ENCODE measurements at places on chromosomes 5 and 9.

DNA sequence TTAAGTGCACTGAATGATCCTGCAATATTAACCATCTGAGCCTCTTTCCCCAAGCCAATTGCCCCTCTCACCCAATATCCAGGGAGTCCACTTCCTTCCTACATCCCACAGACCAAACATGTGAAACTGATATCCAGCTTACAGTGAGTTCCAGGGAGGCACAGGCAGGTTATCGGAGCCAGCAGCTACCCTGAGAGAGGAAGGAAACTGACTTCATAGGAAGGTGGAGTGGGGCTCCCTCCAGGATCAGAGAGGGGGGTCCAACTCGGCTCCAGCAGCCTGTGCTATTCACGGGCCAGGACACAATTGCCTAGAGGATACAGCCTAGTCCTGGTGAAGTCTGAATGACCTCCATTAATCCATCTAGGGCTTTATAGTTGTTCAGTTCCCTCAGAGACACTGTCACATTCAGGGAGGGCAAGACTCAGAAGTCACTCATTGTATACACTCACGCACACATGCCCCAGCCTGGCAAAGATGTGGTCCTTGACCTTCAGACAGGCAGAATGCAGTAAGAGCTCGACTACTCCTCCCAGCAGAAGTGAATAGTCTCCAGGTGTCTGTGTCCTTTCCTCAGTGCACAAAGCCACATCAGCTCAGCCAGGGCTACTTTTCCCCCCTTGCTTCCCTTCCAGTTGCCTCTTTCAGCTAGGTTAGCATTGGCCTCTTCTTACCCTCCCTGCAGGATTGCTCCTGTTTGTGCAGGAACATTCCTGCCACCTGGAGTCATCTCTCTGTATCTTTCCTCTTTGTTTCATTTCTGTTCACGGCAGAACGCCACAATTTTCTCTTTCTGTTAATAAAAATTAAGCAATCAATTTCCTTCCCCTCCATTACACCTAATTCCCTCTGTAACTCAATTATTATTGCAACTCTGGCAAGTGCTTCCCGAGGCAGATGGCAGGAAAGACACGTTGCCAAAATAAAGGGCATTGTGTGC lies 501.7 kb downstream of the ARHGEF28 start:
- peak; percentile 40 for DNase-seq

GRCh38 chr9:105131981-105132380 lies 112.5 kb upstream of the SLC44A1 start:
- DNase-seq, result no peak

DNA sequence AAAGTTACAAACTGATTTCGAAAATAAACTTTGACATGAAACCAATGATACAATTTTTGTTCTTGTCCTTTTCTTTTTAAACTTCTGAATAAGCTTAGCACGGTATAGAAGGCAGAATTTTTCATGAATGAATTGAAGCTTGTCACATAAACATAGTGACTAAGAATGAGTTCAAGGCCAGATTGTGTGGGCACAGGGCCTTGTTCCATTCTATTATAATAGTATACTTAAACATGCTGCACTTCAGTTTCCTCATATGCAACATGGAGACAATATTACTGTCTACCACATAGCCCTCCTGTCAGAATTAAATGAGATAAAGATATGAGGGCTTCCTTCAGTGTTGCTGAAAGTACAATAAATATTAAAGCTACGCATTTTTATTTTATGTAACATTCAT lies 204.2 kb upstream of the HAPLN1 start:
- DNase-seq, result peak; percentile 37

DNA sequence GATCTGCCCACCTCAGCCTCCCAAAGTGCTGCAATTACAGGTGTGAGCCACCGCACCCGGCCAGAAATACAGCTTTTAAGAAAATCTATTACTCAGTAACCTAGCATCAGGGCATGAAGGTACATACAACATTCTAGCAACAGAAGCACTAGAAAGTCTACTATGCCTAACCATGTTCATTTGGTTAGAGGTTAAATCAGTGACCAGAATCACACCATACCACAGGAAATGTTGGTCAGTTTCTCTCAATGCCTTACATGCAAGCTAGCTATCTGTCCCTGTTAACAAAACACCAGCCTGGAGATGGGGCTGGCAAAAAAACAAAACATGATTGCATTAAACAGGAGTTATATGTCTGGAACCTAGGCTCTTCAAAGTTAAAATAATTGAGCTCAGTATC lies 104.1 kb downstream of the STRBP start:
- no peak for DNase-seq

- peak; percentile 98 for DNase-seq
Measured at GRCh38 chr9:18393340-18394130, 80.4 kb upstream of the ADAMTSL1 start.

DNA sequence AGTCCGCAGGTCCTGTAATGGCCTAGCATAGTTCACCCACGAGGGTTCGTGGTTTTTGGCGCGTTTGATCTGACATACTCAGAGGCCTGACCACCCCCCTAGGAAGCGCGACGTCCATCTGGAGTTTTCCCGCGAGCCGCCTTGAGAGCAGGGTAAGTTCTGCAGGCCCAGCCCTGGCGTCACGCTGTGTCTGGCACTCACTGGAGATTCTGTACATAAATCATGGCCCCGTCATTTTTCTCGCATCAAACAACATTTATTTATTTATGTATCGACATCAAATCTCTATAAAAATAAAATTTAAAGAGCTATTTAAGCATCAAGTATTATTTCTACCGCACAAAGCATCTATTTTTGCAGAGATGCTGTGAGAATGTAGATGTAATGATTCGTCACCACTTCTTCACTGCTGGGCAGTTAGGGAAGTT lies 437 bp upstream of the TRIM41 start:
- no peak for DNase-seq

DNA sequence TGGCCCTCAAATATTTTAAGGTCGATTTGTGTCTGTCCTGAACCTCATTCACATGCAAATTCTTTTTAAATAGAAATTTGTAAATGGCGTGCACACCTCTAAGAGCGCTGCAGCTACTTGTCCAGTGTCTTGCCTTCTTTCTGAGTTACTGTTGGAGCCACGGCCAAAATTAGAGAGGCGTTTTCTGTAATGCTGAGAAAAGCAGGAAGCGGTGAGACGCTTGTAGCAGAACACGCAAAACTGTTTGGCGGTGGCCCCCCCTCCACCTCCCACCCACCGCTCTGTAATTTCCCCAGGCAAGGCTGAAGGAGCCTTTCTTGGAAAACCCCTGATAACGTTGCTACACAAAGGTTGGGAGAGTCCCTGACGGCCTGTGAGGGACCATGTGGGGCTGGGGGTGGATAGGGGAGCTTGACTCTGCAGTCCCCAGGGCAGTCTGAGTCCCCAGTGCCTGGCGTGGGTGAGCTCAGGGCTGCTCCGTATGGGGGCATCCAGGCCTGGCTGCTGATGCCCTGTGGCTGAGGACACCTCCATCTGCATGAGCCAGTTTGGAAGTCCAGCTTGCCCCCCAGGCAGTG lies 96.5 kb downstream of the GADD45G start:
- no peak for DNase-seq

All from HT1080 (cell line).